Activated CD4-positive, CD25-positive, alpha-beta regulatory T cell (primary cell): ENCODE measurements at places on chromosomes 1 and 21.

GRCh38 chr1:209708297-209708696 is 3.7 kb downstream of the HSD11B1 start:
- DNase-seq, result no peak

- no peak for DNase-seq
Observed at GRCh38 chr1:180385144-180385543, 117.2 kb downstream of the ACBD6 start.

GRCh38 chr1:94416901-94417727 is 1.1 kb upstream of the ABCD3 start:
- no peak for DNase-seq

DNA sequence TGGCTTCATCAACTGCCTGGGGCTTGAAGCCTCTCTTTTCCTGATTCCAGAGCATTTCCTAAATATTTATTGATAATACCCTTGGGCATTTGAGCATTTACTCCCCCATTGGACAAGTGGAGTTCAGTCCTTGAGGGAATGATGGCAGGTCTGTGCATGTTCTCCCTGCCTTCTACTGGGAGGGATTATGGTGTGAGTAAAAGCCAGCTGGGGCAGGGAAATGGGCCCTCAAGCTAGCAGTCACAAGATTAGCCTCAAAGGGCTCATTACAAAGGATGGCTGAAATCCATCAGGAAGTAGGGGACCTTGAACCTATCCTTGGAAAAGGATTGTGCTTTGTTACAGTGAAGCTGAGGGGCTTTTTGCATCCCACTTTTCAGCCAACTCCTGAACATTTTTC is 24.2 kb upstream of the OSBPL9 start:
- DNase-seq, result no peak

GRCh38 chr21:38293113-38293512 is 36.3 kb downstream of the KCNJ15 start:
- no peak for DNase-seq

DNA sequence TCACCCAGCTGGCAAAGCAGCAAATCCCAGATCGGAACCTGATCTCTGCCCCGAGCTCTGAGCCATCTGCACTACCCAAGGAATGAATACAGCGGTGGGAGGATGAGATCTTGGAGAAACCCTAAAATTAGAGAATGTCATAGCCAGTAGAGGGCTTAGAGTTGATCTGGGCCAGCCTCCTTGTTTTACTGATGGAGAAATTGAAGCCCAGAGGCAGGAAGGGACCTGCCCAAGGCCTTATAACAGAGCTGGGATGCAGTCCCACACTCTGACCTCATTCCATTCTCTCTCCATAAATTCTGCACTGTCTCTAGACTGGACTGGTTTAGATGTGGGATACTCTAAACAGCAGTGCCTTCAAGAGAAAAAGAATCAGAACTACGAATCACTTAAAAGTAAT is 4.8 kb upstream of the SFN start:
- no peak for DNase-seq

GRCh38 chr1:2555634-2556276 is 416 bp upstream of the TNFRSF14 start:
- DNase-seq, result peak; percentile 57

DNA sequence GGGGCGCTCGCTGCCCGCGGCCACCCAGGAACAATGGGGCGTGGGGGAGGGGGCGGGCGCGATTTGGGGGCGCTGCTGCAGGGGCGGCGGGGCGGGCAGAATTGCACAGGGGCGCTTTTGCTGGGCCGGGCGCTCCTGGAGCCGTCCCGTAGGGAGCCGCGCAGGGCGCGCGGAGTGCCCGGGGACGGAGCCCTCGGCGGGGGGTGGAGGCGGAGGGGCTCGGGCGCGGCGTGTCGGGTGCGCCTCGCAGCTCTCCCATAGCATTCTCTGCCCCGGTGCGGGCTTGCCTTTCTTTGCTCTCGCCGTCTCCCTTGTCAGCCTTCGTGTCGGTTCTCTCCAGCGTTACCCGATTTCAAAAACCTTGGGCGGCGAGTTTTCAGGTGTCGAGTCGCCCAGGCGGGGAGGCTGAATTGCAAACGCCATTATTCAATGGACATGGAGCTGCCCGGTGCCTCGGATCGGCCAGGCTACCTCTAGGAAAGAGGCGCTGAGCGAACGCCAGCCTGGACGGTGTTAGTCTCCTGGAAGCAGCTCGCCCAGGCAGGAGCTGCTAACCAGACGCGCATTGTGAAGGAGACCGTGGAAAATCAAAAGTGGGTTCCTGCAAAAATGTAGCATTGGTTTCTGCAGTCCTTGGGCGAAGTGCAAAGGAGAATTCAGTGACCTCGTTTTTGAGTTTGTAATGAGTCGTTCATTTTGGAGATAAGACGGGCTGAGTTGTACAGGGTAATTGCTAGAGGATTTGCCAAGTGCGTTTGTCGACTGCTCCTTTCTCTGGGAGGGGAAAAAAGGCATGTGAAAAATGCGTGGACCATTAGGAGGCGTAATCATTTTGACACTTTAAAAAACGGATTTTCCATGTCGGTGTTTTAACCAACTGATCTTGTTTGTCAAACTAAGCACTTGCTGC is 626 bp downstream of the CXADR start:
- DNase-seq, result peak; percentile 2

GRCh38 chr1:8970870-8971337 is 25.2 kb downstream of the CA6 start:
- no peak for DNase-seq

DNA sequence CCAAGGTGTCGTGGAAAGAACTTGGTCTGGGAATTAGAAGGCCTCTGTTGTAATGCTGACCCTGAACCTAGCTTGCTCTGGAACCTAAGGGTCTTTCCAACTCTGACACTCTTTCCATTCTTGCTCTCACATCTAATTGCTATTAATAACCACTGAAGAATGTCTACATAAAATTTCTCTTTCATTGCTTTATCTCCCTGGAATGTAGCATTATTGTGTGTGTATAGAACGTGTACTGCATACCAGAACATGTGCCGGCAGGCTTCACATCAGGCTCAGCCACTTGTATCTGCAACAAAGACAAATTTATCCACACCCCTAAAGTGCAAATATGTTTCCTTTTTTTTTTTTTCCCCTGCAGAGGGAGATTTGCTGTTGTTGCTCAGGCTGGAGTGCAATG is 13.9 kb upstream of the LAX1 start:
- no peak for DNase-seq

DNA sequence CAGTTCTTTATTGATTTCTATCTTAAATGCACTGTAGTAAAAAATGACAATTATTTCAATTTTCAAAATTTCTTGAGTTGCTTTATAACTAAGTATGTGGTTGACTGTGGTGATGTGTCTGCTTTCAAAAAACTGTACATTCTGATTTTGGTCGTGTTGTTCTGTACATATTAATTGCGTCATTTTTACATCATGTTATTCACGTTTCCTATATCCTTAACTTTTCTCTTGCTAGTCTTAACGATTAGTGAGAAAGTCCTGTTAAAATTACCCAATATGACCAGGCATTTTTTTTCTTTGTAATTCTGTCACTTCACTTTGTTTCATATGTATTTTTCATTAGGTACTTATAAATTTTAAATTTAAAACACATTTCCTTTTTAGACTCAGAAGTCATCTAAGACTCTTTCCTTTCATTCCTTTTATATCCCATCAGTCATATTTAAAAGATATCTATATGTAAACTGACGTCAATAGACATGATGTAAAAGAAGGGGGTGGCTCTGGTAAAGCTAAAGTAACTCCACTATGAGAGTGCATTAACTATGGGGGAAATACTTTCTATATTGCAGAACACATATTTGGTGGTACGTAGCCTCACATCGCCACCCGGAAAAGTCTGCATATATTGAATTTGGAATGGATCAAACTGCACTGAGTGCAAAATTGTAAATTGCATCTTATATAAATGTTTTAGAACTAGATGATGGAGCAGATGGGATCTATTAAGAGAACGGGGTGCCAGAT is 1.1 kb upstream of the COA6 start:
- DNase-seq, result no peak

DNA sequence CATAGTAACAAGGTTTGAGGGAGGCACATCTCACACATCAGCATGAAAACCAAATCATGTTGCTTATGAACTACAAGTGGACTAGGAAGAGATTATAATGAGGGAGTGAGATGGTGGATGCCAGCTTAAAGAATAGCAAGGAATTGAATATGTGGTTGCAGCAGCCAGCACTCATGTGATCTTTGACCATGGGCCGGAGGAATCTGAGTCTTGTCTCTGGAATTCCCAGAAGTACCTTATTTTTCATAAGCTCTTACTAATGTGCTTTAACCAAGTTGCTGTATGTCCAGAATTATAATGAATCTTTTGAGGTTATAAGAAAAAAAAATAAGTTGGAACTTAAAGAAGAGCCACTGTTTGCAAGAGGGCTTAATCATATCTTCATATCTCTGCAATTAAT is 97.0 kb downstream of the DISP1 start:
- no peak for DNase-seq

DNA sequence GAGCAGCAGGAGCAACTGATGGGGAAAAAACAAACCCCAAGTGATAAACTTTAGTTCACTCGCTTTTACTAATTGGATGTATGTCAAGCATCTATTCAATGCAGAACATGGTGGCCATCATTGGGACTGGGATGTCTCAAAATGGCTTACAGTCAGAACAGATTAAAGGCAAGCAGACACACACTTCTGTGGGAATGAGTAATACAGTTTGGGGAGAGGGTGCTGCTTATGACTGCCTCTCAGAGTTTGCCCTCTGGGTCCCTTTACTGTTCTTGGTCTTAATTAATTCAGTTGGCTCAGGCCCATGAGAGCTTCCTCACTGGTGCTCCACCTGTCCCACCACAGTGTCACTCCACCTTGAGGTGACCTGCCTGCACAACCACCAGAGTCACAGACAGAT is 119.5 kb downstream of the TBX19 start:
- no peak for DNase-seq

- peak; percentile 65 for DNase-seq
Observed at GRCh38 chr1:1778663-1779319, 521 bp upstream of the NADK start.

DNA sequence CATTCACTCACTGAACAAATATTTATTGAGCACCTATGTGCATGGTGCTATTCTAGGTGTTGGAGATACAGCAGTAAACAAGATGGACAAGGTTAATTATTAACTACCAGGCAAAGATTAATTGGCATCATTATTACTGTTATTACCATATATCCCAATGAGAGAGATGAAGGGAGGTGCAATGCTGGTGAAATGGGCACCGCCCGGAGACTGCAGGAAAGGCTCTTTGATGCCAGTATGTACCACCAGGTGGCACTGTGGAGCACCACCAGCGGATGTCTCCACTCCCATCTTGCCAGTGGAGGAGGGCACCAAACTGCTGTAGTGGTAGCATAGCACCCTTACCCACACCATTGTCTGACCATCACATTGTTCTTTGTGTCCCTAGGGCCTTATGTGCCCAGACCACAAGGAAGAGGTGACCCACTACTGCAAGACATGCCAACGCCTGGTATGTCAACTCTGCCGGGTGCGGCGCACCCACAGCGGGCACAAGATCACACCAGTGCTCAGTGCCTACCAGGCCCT is 3.0 kb downstream of the TRIM46 start:
- DNase-seq, result peak; percentile 83

DNA sequence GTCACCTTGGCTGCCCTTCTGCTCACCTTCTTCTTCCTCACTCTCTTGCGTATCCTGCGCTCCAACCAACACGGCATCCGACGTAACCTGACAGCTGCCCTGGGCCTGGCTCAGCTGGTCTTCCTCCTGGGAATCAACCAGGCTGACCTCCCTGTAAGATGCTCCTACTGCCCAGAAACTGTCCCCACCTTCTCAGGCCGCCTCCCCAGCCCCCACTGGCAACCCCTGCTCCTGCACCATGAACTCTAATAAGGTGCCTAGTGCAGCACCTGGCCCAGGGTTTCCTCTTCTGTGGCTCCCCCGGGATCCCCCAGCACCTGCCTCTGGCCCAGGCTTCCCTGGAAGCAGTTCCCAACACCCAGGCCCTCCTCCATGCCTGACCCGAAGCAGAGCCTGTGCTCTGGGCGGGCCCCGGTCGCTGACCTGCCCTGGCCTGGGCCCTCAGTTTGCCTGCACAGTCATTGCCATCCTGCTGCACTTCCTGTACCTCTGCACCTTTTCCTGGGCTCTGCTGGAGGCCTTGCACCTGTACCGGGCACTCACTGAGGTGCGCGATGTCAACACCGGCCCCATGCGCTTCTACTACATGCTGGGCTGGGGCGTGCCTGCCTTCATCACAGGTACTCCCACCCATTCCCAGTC is 12.8 kb downstream of the PSRC1 start:
- no peak for DNase-seq

- peak; percentile 2 for DNase-seq
Observed at GRCh38 chr1:51192213-51192843, 43.7 kb upstream of the RNF11 start.

- no peak for DNase-seq
Observed at GRCh38 chr1:169874229-169874628, 19.5 kb downstream of the SCYL3 start.

DNA sequence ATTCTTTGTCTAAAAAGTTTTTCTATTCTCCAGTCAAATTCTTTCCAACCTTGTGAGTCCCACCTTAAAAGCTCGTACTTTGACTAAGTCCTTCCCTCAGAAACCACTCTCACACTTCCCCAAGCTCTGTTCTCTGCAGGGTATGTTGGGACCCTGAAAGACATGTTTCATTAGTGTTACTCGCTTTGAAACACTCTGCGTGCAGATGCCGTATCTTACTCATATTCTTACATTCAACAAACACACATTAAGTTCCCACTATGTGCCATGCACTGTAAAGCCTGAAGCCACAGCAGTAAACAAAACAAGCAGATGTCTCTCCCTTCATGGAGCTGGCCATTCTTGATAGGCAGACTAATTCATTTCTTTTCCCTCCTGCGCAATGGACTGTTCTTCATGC is 229.7 kb downstream of the RERE start:
- DNase-seq, result no peak

GRCh38 chr1:245363461-245364200 is 208.8 kb downstream of the KIF26B start:
- no peak for DNase-seq

GRCh38 chr1:8134546-8135235 is 108.6 kb upstream of the ERRFI1 start:
- no peak for DNase-seq

DNA sequence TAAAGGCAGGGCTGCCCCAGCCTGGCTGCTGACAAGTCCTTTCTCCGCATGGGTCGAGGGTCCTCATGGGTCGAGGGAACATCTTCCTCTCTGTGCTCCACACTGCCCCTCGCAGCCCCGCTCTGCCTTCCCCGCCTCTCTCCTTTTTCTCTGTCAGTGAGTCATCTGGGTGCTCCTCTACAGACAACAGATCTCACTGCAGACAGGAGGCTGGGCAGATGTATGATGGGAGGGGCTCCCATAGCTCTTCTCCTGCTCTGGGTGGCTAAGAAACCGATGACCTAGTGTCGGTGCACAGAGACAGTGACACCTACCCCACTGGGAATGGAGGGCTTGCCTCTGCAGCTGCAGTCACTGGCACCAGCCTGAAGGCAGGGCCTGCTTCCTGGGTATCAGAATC is 5.5 kb downstream of the KCNA10 start:
- DNase-seq, result no peak

- DNase-seq, result no peak
Observed at GRCh38 chr1:114468047-114468446, 43.0 kb downstream of the TRIM33 start.

DNA sequence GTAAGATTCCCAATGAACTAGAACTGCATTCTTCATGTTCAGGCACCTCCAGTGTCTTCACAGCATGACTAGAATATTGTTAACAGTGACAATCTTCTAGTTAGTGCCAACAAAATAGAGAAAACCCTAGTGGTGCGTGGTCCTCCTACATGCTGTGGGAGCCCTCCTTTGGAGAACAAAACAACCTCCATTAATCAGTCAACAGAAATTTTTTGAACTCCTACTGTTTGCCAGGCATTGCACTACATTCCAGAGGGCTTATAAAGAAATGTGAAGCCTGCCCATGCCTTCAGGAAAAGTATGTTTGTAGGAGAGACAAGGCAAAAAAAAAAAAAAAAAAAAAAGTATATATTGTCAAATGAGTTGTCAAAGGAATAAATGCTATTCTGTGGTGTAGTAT is 252.7 kb downstream of the LRRC40 start:
- DNase-seq, result no peak
